ENCODE measurements at places on chromosomes 3 and 15. TPM values are rescaled to one million over a fixed set of nuclear protein-coding genes. Genes with fewer than 3 reads are reported as not detected.
A peak's percentile ranks its signal among the peaks of the same experiment; 100 is the strongest.

- H3K27ac ChIP-seq, result no peak overlapping the region
- H3K36me3 ChIP-seq, result no peaks in the 10 kb centered on the region
- DNase-seq, result peak; percentile 73
- H3K27me3 ChIP-seq, result peaks cover 3% of the 10 kb centered on the region
- peaks cover 24% of the 10 kb centered on the region for H3K4me1 ChIP-seq
Observed at GRCh38 chr3:122977746-122978466, 49.7 kb downstream of the SEMA5B start.

- DNase-seq, result no peak
- no peak overlapping the region for H3K4me3 ChIP-seq
- no peak overlapping the region for H3K27ac ChIP-seq
- peaks cover 43% of the 10 kb centered on the region for H3K4me1 ChIP-seq
Observed at GRCh38 chr3:111684640-111685039, 89.5 kb upstream of the ZBED2 start.

DNA sequence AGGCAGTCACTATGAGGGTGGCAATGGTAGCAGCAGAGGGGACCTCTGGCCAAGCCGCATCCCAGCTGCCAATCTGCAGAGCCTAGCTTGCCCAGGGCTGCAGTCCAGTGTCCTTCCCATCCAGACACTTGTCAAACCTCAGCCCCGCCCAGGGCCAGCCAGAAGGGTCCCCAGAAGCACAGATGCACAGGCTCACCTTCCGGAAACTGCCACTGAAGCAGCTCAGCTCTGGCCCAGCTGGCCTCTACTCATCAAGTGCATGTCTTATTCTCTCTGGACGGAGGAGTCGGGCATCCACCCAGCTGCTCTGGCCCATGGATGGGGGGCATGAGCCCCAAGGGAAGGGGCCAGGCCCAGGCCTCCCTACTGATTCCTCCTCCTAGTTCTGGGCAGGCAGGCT, 69.2 kb downstream of the DNAJB8 start:
- no peaks in the 10 kb centered on the region for H3K27me3 ChIP-seq
- no peak overlapping the region for H3K27ac ChIP-seq
- H3K4me3 ChIP-seq, result no peak overlapping the region
- peaks cover 2% of the 10 kb centered on the region for H3K36me3 ChIP-seq
- H3K4me1 ChIP-seq, result peaks cover 11% of the 10 kb centered on the region
- no peak for DNase-seq

DNA sequence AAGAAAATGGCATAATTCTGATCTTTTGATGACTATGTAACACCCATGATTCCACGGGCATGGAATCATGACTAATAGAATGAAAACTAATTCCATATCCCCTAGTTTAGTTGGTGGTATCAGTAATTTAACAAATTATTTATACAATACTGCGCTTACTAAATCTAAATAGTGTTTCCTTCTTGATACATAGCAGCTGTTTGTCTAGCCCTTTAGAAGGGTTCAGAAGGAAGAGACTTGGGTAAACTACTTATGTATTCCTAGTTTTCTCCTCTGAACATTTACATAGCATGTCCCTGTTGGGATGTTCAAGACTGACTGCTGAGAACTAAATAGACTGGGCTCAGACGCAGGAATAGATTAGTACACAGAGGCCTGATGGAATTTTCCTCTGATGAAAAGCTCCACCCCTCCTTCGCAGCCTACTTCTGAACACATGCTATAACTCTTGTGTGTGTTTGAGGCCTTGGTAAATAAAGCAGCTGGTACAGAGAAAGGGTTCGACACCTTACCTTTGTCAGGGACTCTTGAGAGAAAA, 330.6 kb upstream of the LMCD1 start:
- no peaks in the 10 kb centered on the region for H3K4me1 ChIP-seq
- H3K27ac ChIP-seq, result no peak overlapping the region
- H3K4me3 ChIP-seq, result no peak overlapping the region
- H3K36me3 ChIP-seq, result no peaks in the 10 kb centered on the region

DNA sequence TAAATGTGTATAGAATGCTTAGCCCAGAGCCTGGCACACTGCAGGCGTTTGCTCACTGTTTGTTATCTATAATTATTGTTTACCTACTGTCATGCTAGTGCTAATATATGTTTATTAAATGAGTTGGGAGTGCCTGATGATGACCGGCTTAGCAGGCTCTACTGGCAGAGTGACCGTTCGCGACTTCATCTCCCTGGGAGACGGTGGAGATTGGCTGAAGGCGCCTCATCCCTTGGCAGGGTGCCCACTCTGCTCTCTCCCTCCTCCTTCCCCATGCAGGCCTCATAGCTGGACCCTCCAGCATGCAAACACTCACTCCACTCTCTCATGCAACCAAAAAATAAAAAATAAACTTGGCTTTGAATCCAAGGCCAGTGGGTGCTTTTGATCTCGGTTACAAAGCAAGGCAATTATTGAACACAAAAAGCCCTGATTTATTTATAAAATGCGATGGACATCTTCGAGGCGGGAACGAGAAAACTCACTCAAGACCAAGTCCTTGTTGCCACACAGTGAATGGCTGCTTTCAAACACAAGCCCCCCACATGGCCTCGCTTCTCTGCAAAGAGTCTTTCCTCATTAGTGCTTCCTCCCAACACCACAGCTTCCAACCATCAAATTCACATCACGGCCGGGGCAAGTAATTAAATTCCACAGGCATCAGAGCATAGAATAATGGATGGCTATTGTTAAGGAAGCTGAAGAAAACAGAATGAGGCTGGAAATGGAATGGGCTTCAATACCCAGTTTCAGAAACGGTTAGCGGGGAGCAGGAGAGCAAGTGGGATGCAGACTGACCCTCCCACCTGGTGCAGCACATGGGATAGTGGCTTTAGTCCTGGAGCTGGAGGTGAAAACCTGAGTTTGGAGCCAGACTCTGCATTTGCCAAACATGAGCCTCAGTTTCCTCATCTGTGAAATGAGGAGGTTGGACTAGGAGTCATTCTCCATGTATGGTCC, 135.7 kb upstream of the RAD18 start:
- no peaks in the 10 kb centered on the region for H3K27me3 ChIP-seq
- H3K4me1 ChIP-seq, result no peaks in the 10 kb centered on the region
- no peak overlapping the region for H3K4me3 ChIP-seq
- DNase-seq, result no peak
- H3K27ac ChIP-seq, result no peak overlapping the region
- H3K36me3 ChIP-seq, result no peaks in the 10 kb centered on the region

DNA sequence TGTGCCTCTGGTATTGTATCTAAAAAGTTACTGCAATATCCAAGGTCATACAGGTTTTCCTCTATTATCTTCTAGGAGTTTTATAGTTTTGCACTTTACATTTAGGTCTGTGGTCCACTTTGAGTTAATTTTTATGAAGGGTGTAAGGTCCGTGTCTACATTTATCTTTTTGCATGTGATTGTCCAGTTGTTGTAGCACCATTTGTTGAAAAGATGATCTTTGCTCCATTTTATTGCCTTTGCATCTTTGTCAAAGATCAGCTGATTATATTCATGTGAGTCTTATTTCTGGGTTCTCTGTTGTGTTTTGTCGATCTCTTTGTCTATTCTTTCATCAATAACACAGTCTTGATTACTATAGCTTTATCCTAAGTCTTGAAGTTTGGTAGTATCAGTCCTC, 6.7 kb downstream of the CHRNA7 start:
- no peaks in the 10 kb centered on the region for H3K27me3 ChIP-seq
- H3K4me1 ChIP-seq, result no peaks in the 10 kb centered on the region
- no peak overlapping the region for H3K4me3 ChIP-seq
- H3K36me3 ChIP-seq, result no peaks in the 10 kb centered on the region
- no peak overlapping the region for H3K27ac ChIP-seq

- H3K27me3 ChIP-seq, result no peaks in the 10 kb centered on the region
- H3K4me3 ChIP-seq, result 0 out of 2 replicates have a peak overlapping the region, but pooled peaks have one; percentile 44
- peaks cover 88% of the 10 kb centered on the region for H3K4me1 ChIP-seq
- DNase-seq, result no peak
Observed at GRCh38 chr3:186099178-186099577, 9.7 kb downstream of the ETV5 start.

GRCh38 chr3:44128057-44128775, 113.5 kb upstream of the TOPAZ1 start:
- H3K27me3 ChIP-seq, result no peaks in the 10 kb centered on the region
- DNase-seq, result no peak
- H3K4me3 ChIP-seq, result no peak overlapping the region
- H3K4me1 ChIP-seq, result no peaks in the 10 kb centered on the region
- no peaks in the 10 kb centered on the region for H3K36me3 ChIP-seq
- no peak overlapping the region for H3K27ac ChIP-seq

DNA sequence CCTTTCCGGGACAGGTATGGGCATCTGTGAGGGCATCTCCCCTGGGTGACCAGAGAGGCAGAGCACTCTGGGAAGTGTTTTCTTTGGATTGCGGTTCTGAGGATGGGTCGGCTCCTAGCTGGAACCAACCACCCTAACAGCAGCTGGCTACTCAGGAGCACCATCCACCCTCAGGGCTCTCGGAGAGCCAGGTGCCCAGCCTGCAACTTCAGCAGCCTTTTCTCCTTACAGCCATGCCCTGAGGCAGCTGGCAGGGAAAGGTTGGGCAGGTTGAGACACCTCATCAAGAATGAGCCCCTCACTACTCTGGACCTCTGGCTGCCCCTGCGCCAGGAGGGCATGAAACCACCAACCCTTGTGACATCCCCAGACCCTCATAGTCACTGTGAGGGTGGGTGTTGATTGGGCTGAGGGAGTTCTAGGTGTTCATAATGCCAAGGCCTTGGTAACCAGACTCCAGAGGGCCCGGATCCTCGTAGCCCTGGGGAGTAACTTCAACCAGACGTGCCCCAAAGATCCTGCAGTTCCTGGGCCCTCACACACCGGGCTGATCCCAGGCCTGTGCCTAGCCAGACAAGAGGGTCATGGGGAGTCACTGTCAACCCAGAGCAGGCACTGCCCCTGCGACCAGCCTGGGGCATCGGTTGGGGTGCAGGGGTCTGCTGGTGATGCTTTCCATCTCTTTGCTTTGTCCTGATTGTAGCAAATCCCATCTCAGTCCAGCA, 114.4 kb upstream of the ABHD17C start:
- peaks cover 3% of the 10 kb centered on the region for H3K27me3 ChIP-seq
- H3K27ac ChIP-seq, result no peak overlapping the region
- H3K4me1 ChIP-seq, result peaks cover 23% of the 10 kb centered on the region
- no peak for DNase-seq

GRCh38 chr15:40843261-40843884, 475 bp upstream of the SPINT1 start:
- DNase-seq, result no peak
- H3K27me3 ChIP-seq, result peaks cover 4% of the 10 kb centered on the region
- peaks cover 48% of the 10 kb centered on the region for H3K4me1 ChIP-seq
- H3K27ac ChIP-seq, result no peak overlapping the region
- no peaks in the 10 kb centered on the region for H3K36me3 ChIP-seq

- H3K36me3 ChIP-seq, result no peaks in the 10 kb centered on the region
- no peak overlapping the region for H3K27ac ChIP-seq
- no peaks in the 10 kb centered on the region for H3K27me3 ChIP-seq
- H3K4me3 ChIP-seq, result no peak overlapping the region
Observed at GRCh38 chr15:87577336-87577735, 679.2 kb downstream of the NTRK3 start.

DNA sequence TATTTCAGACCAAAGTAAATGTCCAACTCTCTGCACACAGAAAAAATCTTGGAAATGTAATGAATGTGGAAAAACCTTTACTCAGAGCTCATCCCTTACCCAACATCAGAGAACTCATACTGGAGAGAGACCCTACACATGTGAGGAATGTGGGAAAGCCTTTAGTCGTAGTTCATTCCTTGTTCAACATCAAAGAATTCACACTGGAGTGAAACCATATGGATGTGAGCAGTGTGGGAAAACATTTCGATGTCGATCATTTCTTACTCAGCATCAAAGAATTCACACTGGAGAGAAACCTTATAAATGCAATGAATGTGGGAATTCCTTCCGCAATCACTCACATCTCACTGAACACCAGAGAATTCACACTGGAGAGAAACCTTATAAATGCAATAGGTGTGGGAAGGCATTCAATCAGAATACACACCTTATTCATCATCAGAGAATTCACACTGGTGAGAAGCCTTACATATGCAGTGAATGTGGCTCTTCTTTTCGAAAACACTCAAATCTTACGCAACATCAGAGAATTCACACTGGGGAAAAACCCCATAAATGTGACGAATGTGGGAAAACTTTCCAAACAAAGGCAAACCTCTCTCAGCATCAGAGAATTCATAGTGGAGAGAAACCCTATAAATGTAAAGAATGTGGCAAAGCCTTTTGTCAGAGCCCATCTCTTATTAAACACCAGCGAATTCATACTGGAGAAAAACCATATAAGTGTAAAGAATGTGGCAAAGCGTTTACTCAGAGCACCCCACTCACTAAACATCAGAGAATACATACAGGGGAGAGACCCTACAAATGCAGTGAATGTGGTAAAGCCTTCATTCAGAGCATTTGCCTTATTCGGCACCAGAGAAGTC, 8.0 kb upstream of the ZNF501 start:
- no peak overlapping the region for H3K27ac ChIP-seq
- H3K27me3 ChIP-seq, result no peaks in the 10 kb centered on the region
- no peaks in the 10 kb centered on the region for H3K4me1 ChIP-seq
- DNase-seq, result no peak

- no peak overlapping the region for H3K27ac ChIP-seq
- H3K4me3 ChIP-seq, result no peak overlapping the region
- H3K36me3 ChIP-seq, result no peaks in the 10 kb centered on the region
- H3K4me1 ChIP-seq, result no peaks in the 10 kb centered on the region
- DNase-seq, result no peak
Observed at GRCh38 chr3:43856351-43856750, 165.6 kb downstream of the ABHD5 start.

- no peaks in the 10 kb centered on the region for H3K4me1 ChIP-seq
Observed at GRCh38 chr3:70729845-70730244, 417.4 kb upstream of the MDFIC2 start.

DNA sequence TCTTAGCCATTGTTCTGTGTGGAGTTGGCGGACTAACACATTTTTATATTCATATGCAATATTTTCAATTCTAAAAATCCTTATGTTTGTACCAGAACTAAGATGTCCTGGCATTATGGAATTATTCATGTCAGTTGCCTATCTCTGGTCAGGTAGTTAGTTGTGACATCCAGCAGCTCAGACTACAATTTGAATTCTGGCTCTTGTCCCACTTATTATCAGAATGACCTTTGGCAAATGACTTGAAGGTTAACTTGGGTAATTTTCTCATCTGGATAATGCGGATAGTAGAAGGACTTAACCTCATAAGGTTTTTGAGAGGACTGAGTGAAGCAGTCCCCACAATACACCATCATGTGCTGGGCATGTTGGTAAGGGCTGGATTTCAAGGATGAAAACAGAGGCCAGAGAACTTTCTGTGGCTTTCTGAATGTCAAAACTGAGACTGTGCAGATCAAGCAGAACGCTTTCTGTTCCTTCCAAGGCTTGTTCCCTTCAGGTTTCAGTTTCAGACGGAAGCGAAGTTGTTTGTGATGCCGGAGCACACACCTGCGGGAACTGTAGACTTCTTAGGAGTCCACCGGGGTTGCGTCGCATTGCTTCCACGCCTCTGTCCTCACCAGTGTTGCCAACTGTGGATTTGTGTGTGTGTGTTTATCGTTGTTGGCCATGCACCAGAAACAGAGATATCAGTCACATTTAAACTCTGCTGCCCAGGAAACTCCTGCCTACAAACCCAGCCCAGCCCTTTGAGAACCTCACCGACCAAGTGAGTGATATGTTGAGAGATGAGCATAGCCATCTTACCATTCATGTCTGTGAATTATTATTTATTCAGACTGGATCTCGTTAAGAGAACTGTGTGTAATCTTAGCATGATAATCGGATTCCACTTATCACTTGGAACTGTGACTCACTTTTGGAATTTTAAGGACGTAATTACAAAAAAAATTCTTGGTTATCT, 76.0 kb downstream of the PTPRG start:
- no peak for DNase-seq
- H3K27ac ChIP-seq, result no peak overlapping the region
- no peaks in the 10 kb centered on the region for H3K27me3 ChIP-seq
- no peak overlapping the region for H3K4me3 ChIP-seq

The NLGN1 gene
- total RNA-seq, result not detected

The SATB1 gene
- total RNA-seq, result not detected

Measured in HepG2 (cell line).